Mesenteric fat pad (tissue), 1 donor: ENCODE measurements at places on chromosomes 5 and 9. TPM values are rescaled to one million over a fixed set of nuclear protein-coding genes. Genes with fewer than 3 reads are reported as not detected.

- DNase-seq: peak; percentile 65
Measured at GRCh38 chr5:133841831-133842750, 126.3 kb downstream of the C5orf15 start.

- no peak for DNase-seq
Measured at GRCh38 chr9:108766626-108767161, 89.1 kb downstream of the ACTL7B start.

DNA sequence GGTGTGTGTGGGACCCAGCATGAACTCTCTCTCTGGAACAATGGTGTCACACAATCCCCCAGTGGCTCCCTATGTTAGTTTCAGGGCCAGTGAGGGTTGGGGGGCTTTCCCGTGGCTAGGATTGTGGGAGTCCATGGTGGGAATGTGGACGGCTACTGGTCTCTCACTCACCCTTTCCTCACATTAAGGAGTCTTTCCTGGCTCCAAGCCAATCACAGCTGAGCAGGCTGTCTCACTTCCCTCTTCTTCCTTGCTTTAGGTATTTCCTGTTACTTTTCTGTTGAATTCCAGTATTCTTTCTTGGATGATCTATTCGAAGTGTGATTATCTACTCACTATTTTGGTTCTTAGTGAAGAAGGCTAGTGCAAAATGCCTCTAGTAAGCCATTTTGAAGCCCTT is 324.4 kb upstream of the MPDZ start:
- DNase-seq: no peak

CCDC112 gene
- 4.3 TPM for total RNA-seq

DNA sequence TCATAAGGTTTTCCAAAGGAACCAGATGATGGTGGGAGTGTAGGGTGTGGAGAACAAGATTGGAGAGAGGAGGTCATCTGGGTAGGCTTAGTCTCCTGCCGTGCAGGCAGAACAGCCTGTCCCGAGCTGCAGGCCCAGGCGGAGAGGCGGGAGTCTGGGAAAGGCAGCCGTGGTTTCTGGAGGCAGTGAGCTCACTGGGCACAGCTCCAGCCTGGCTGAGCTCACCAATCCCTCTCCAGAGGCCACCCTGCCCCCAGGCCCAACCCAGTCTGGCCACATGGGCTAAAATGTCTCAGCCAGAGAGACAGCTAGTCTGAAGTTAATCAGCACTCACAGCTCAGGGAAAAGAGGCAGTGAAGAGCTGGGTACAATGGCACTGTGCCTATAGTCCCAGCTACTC is 12.3 kb downstream of the P4HA2 start:
- DNase-seq: peak; percentile 93

GRCh38 chr9:117307701-117308100 is 107.2 kb downstream of the ASTN2 start:
- DNase-seq: no peak

DNA sequence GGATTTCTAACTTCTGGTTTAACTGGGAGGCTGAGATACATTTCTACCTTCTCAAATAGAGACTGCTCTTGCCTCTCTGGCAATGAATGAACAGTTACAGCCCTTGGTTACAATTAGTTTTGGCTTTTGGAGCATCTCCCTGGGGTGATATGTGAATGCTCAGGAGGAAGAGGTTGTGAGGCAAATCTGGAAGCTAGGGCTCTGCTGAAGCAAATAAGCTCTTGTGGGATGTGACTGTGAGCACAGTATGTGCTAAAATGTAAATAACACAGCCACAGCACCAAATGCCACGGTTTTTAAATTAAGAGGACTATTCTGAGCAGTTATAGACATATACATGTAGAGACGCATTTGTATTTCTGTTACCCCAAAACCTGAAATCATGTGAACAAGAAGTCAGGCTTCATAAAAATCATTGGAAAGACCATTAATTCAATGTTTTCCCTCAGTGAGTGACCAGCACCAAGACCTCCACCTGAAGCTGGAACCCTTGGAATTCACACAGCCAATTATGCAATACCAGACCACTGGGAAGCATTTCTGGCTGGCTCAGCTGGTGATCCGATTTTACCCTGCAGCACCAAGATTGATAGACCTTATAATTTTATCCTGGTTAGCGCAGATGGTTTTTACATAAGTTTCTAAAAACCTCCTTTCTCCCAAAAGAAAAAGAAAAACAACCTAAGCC is 3.0 kb upstream of the SLC44A1 start:
- no peak for DNase-seq

CEP120 gene
- 13.4 TPM for total RNA-seq

- no peak for DNase-seq
Measured at GRCh38 chr5:55521881-55522280, 12.9 kb downstream of the PLPP1 start.

DNA sequence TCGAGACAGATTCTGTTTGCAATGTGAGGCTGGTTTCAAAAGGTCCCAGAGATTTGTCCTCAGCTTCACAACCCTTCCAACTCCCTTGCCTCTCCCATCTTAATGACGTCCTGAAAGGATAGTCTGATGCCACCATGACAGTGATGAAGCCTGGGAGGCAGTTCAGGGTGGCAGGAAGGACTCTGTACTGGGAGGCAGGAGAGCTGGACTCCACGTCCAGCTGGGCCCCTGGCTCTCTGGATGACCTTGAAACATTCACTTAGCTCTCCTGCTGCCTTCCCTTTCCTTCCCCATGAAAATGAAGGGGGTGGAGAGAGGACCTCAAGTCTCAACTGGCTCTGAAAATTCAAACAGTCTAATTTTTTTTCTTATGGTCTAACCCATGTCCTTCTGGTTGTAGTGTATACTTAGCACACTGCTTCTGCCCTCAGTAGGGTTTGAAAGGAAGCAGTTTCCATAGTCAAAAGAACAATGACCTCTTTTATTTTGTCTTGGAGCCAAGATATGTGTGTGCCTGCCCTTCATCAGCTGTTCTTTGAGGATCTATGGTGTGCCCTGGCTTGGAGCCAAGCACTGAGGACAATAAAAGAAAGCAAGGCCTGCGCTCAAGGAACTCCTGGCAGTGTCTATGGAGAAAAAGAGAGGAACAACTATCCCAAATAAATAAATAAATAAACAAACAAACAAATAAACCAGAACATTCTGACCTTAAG is 188.3 kb downstream of the GRIA1 start:
- DNase-seq: no peak

- no peak for DNase-seq
Measured at GRCh38 chr5:119468286-119468685, 16.0 kb downstream of the HSD17B4 start.

DBH gene
- not detected for total RNA-seq

DNA sequence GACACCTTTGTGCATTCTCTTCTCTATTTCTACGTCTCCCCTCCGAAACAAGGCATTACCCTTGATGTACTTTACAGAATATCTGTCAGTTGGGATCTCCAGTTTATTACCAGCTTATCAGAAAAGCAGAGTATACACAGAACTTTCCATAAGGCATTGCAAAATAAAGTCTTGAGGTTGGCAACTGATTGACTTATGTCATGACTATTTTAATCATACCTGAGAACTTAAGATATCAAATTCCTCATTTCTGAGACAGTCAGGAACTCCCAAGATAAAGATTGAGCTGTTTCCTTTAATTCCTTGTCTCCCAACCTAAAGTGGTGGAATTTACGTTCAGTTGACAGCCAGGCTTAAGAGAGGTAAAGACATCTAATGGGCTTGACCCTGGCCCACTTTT is 110.9 kb downstream of the MEF2C start:
- no peak for DNase-seq
